GF-D8 (cell line): ENCODE measurements at places on chromosomes 3 and 15.

DNA sequence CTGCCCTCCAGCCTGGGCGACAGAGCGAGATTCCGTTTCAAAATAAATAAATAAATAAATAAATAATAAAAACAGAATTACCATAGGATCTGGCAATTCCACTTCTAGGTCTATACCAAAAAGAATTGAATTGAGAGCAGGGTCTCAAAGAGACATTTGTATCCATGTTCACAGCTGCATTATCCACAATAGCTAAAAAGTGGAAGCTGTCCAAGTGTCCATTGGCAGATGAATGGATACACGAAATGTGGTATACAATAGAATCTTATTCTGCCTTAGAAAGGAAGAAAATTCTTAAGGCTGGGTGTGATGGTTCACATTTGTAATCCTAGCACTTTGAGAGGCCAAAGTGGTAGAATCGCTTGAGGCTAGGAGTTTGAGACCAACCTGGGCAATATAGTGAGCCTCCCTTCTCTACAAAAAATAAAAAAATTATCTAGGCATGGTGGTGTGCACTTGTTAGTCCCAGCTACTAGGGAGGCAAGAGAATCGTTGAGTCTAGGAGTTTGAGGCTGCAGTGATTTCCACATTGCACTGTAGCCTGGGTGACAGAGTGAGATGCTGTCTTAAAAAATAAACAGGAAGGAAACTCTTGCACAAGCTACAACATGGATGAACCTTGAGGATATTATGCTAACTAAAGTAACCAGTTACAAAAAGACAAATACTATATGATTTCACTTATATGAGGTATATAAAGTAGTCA is 24.2 kb downstream of the PFKFB4 start:
- DNase-seq = no peak

- DNase-seq = no peak
These were observed 100.8 kb downstream of the TPRG1 start for GRCh38 chr3:189272500-189273119.

DNA sequence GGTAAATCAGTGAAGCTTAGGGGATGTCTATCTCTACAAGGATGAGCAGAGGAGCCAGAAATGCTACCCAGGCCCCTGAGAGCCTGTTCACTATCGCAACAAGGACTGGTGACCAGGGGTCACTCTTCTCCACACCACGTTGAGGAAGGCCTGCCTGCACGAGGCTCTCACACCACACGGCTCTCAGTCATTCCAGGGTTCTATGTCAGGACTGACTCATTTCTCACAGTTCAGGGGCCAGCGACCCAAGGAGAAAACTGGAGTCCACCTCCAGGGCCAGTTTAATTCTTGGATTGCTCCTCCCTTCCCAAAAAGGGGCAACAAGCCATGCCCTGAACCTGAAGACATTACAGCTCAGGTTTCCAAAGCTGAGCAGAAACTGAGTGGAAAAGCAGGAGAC is 33.9 kb downstream of the ANP32A start:
- DNase-seq = no peak

DNA sequence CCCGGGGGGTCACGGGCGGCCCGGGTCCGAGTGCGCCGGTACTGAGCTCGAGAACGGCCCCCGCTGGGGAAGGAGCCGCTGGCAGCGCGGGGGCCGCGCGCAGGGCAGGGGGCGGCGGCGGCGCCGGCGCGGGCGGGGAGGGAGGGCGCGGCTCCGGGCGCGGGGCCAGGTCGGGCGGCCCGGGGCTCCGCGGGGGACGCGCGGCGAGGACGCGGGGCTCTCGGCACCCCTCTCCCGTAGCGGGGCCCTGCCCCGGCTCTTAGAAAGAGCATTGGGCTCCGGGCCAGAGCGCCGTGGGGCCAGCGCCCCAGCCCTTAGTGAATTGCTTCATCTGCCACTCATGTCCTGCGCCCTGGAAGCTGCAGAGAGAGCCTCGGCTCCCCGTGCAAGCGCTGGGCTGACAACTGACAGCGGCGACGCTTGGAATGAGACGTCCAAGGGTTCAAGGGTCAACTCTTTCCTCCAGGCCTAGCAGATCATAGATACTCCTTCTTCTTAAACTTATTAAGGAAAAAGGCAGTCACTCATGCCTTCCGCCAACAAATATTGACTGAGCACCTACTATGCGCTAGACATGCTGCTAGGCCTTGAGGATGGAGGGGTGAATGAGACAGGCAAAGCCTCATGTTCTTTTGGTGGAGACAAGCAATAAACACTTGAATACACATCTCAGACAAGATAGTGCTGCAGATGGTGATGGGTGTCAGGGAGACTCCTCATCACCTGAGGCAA is 140.8 kb downstream of the SMAD6 start:
- no peak for DNase-seq

DNA sequence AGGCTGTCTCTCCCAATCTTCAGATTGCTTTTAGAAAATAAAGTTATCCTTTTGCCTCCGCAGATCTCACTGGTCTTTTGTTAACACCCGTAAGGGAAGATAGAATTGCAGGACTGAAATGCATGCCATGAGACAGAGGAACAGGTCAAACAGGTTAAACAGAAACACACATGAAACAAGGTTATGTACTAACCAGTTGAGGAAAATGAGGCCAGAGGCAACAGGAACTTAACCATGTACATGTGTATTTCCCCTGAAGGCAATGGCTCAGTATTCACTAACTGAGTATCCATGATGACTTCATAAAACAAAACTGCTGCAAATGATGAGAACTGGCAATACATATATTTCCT is 169.1 kb upstream of the NSMCE3 start:
- no peak for DNase-seq

- DNase-seq = no peak
These were observed 5.6 kb downstream of the CPB1 start for GRCh38 chr3:148833223-148833622.

GRCh38 chr3:155323063-155323666 is 29.7 kb upstream of the STRIT1 start:
- peak; percentile 5 for DNase-seq

DNA sequence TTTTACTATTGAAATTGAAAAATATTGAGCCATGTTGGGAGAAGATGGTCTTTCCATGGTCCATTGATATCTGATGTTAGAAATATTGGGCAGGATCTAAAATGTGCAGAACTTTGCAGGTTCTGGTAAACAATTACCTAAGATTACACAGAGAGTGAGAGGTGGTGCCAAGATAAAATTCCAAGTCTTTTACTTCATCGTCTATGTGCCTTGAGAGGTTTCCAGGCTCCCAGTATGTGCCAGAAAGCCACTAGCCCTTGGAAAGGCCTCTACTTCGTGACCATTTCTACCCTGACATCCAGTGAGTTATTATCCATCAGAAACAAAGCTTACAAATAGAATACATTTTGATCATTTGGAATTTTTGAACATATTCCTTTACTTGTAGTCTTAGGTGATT is 27.6 kb downstream of the CD200 start:
- no peak for DNase-seq

DNA sequence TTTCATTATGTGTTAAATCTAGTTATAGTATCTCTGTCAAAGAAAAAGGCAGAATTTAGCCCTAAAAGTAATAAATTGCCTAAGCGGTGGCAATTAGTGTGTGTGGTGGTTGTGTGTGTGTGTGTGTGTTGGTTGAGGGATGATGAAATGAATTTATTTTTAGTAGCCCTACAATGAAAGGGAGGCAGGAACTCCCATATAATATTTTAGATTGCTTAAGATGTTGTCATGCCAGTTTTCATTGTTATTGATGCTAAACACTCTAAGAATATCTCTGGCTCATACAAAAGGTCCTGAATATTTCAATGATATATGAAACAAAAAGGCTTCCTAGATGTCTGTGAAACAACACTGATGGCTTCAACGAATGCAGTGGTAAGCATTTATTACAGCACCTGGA is 140.6 kb upstream of the TBC1D5 start:
- no peak for DNase-seq

GRCh38 chr3:58249358-58250092 is 11.9 kb downstream of the ABHD6 start:
- DNase-seq = no peak

DNA sequence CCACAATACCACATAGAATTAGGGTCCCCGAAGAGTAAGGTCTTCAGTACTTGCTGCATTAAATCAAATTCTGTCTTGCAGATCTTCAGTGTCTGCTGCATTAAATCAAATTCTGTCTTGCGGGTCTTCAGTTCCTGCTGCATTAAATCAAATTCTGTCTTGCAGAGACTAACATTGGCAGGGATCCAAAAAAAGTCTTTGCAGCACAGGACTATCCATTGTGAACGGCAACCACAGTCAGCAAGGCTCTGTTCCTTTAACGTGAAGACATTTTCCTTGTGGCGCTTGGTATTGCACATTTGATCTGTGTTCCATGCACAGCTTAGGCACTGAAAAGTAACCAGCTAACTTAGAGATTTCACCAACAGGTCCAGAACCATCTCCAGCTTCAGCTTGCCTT is 46.8 kb upstream of the POMGNT2 start:
- DNase-seq = no peak

DNA sequence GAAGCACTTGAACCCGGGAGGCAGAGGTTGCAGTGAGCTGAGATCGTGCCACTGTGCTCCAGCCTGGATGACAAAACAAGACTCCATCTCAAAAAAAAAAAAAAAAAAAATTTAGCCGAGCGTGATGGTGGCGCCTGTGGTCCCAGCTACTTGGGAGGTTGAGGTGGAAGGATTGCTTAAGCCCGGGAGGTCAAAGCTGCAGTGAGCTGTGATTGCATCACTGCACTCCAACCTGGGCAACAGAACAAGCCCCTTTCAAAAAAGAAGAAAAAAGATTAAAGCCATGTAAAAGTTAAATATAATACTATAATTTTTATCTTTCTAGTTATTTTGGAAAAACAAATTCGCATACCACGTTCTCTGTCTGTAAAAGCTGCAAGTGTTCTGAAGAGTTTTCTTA is 61.9 kb upstream of the SKIL start:
- no peak for DNase-seq

- no peak for DNase-seq
These were observed 102.4 kb downstream of the NUP210 start for GRCh38 chr3:13317596-13318320.

DNA sequence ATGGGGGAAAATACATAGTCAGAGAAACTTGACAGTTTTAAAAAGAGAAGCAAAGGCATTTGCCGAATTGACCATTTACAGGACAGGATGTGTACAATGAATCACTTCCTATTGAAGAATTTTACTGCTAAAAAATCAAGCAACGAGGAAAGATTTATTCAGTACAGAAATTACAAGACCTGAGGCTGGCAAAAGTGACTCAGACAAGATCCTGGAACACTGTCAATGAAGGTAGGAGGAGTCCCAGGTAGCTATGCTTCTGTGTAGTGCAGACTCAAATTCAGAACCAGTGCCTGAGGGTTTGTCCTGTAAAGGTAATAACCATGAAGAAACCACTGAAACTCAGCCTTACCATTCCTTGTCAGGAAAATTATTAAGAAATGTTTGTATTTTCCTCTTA is 120.9 kb downstream of the ZMAT3 start:
- DNase-seq = no peak

DNA sequence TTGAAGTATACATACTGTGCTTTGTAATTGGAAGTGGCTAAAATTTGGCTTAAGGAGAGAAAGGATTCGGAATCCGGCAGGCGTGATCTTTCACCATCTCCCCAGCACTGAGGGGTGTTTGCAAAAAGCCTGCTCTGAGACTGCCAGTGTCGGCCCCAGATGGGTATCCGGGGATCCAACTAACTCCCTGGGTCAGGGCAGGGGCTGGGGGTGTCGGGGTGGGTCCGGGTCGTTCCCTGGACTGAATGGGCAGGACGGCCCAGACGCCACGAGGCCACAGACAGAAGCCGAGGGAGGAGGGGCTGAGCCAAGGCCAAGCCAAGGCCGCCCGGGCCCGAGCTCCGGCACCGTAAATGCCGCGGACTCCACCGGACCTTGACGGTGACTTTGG is 349 bp downstream of the PPIB start:
- DNase-seq = no peak

GRCh38 chr3:87503900-87504498 is 227.6 kb upstream of the POU1F1 start:
- no peak for DNase-seq

- DNase-seq = no peak
These were observed 24.2 kb downstream of the TMEM44 start for GRCh38 chr3:194608981-194609380.

DNA sequence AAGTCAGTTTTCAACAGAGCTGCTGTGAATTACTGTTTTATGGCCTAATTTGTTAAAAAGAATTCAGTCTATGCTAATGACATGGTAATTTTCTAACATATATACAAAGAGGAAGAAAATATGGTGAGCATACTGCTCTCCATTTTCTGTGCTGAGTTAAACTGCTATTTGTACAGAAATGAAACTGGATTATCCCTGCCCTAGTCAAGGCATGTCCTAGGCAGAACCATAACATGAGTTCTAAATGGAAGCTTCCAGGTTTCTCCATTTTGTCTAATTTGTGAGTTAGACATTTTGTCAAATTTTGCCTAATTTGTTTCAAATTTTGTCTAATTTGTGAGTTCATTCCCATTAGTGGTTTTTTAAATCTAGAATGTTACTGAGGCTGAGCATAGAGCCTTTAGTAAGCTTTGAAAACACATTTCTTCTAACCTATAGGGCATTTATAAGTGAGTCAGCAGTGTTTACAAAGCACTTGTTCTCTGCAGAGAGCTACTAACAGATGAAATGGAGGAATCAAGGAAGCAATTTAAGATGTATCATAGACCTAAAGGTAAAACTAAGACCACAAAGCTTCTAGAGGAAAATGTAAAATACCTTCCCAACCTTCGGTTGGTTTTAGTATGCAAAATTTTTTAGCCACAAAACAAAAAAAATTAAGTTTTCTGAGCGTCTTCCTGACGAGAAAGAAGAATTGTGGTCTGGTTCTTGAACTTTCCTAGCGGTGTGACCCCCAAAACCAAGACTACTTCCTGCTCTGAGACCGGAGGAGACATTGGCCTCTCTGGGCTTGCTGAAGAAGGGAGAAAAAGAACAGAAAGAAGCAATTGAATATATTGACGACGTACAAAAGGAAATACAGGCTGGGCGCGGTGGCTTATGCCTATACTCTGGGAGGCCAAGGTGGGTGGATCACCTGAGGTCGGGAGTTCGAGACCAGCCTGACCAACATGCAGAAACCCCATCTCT is 9.8 kb downstream of the P2RY14 start:
- no peak for DNase-seq

DNA sequence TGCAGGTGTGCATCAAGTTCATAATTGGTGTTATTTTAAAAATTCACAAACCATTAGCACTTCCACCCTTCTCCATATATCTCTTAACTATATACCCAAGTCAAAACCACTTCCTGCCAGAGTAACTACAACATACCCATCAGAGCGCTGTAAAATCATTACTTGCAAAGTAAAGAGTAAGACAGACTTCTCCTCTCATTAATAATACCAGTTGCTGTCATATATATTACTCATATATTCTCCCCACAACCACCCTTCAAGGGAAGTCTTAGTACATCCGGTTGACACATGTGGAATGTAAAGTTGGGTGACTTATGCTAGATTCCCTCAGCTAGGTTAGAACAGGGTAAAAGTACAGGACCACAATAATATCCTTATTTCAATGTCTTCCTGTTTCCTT is 5.6 kb downstream of the TERC start:
- DNase-seq = no peak
